ENCODE measurements at places on chromosomes 7 and 10.

- no peak for DNase-seq
These were observed 19.0 kb upstream of the PRTFDC1 start for GRCh38 chr10:24971374-24971773.

- DNase-seq, result no peak
These were observed 191.5 kb downstream of the MGMT start for GRCh38 chr10:129658376-129659072.

DNA sequence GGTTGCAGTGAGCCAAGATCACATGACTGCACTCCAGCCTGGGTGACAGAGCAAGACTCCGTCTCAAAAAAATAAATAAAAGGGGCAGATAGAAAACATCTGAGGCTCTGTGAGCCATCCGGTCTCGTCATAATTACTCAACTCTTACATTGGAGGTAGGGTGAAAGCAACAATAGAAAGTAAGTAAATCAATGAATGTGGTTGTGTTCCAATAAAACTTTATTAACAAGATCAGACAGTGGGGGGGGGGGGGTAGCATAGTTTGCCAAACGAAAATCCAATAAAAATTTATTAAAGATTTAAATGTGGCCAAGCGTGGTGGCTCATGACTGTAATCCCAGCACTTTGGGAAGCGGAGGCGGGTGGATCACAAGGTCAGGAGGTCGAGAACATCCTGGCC is 2.8 kb upstream of the ZFAND4 start:
- DNase-seq, result no peak

DNA sequence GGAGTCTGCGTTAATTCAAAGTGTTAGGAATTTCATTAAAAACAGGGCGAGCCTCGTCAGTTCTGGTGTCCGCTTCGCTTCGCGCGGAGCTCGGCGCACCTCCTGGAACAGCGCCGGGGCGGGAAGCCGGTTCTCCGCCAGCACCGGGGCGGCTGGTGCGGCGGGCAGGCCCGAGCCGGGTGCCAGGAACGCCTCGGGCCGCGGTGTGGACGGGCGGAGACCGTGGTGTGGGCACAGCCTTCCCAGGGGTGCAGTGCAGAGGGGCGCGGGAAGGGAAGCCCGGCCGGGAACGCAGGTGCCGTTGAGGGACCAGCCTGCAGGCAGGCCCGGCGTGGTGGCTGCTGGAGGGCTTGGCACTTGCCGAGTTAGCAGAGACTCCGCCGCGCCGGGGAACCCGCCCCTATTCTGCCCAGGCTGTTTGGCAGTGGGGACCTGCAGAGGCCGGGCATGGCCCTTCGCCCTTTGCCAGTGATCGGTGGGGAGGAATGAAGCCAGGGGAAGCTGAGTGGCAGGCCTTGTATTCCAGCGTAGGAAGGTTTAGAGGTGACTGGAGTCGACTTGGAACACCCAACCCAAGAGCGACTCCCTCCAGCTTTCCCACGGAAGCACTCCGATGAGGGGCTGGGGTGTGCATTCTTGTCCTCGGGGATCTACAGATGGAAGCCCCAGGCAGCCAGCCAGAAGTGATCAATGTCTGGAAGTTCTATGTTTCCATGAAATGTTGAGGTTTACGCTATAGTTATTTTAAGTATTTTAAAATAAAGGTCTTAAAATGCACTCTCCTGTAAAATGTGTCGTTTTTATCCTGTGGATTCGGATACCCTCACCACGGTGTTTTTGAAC is 945 bp upstream of the RHEB start:
- peak; percentile 46 for DNase-seq

DNA sequence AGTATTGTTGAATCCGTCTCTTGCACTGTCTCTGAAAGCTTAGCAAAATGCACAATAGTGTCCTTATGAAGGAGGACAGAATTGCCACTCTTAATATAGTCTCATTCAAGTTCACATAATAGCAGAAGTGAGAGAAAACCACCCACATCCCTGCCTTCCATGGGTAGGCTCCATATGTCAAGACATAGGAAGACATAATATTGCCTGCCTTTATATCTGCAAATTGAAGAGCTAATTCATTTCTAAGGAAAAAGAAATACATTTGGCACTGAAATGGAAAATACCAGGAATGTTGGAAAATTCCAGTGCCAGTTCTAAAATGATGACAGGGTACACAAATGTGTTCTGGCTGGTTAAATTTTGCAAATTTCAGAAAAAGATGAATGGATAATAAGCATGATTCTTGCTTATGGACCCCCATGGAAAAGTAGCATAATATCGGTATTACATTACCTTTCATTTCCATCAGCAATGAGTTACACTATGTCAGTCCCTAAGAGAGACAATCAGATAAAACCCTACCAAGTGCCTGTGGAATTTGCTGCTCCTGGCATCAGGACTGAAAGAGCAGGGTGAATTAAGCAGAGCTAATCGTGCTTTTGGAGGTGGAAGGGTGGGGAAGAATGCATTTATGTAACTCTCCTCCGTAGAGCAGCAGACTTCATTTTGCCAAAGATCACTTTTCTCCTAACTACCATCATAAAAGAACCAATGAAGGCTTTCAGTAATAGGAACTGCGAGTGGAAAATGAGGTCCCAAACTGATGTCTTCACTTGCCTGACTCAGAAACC is 312.6 kb downstream of the FGFR2 start:
- DNase-seq, result no peak

- peak; percentile 71 for DNase-seq
These were observed 53.3 kb downstream of the FHIP2A start for GRCh38 chr10:114874827-114875411.

DNA sequence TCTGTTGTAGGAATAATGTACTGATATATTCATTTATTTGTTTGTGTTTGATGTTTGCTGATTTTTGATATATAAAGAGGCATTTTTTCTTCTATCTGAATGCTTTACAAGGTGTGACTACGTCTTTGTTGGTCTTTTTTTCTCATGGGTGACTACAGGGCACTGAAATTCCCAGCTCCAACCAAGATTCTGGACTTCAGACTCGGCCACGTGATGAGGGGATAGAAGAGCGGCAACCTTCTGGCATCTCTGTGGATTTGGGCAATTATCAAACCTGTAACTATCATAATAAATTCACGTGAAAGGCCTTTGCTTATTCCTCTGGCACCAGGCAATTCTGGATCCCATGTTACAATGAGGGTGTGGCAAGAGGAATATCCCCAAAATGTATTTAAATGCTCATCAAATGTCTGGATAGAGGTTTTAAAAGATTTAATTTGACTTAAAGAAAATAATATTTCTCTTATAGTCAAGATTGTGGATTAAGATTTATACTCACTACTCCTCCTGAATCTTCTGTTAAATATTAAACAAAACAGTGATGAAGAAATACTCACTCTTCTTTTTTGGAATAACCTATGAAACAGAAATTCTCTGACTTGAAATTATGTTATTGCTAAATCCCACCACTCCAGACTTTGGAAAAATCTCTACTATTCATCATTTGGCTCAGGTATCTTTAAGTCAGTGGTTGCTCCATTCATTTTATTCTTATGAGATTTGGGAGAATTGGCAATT is 276.3 kb downstream of the GPR37 start:
- no peak for DNase-seq

DNA sequence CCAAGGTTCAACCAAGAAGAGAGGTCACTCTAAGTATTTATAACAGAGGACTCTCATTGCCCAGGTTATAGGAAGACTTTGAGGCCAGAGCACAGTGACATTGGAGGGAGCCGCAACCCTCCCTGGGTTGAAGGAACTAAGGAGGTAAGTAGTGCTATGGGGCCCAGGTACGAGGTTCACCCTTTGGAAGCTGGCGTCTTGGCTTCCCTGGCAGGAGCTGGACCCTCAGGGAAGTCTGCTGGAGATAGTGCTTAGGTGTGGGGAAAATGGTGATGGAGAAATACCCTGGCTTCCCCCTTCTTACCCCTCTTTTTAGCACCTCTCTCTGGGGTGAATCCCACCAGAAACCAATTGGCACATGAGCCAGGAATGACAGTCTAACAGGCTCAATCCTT is 317.9 kb upstream of the ZNF32 start:
- no peak for DNase-seq

DNA sequence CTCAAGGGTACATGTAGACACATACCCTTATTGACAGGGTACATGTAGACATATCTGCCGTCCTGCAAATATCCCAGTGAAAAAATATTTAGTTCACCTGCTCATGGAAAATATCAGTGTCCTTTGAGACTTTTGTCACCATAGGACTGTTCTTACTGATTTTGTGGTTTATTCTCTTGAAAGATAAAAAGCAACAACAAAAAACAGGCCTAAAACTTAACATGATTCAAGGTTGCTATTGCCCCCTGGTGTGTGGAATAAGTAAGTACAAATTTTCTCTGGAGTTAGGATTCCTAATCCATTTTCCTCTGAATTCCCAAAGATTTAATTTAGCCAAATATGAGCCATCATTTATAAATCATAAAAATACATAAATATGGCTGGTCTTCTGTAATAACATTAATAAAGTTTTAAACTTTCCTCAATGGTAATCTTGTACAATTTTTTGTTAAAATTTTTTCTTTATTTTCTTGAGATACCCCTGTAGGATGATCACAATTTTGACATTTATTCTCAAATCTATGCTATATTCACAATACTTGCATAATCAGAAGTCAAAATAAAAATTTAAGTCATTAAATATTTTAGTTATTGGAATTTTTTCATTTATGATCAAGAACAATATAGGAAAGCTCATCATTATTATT is 741.4 kb upstream of the POT1 start:
- peak; percentile 33 for DNase-seq

DNA sequence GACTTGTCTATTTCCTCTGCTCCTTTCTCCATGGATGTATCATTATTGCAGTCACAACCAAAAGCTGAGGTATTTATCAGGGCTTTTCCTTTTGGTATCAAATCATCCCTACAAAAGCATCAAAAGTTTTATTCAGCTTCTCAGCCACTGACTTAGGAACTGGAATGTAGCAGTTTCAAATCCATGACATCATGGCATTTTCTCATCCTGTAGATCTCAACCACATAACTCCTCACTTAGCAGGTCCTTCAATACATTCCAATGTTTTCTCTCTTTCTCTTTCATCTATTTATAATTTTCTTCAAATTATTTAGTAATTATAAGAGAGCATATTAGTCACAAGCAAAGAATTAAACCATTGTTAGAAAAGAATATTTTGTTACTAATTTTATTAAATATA is 537.4 kb upstream of the SORCS1 start:
- DNase-seq, result no peak

DNA sequence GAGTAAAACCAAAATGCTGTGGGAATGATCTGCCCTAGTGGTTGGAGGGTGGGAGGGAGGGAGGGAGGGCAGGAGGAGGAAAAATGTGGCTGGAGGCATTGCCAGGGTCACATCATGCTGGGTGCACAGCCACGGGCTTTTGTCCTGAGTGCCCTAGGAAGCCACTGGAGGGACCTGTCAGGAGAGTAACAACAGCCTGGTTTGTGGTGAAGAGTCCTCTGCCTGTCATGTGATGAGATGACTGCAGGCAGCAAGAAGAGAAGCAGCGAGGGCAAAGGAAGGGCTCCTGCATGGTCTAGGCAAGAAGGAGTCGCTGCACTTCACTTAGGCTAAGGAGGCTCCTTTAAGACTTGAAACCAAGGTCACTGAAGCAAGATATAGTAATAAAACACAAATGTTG is 65.6 kb downstream of the PKD1L1 start:
- DNase-seq, result no peak

- peak; percentile 16 for DNase-seq
These were observed 25.7 kb downstream of the ZNF503 start for GRCh38 chr10:75375838-75376237.

DNA sequence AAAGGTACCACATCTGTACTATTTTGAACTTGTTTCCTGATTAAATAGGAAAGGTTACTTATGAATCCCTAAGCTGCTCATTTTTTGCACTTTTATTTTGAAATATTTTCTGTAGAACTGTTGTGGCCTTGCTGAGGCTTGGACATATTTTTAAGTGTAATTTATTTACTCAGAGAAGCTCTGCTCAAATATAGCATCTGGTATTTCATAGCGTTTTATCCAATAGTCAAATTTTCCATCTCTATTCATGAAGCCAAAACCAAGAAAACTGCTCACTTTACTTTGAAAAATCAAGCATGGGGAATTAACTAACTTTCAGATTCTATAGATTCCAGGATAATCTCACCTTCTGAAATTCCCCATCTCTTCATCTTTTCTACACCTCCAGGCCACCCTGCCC is 6.6 kb upstream of the FAM3C start:
- DNase-seq, result no peak

- no peak for DNase-seq
These were observed 7.7 kb downstream of the RUNDC3B start for GRCh38 chr7:87635921-87636320.

DNA sequence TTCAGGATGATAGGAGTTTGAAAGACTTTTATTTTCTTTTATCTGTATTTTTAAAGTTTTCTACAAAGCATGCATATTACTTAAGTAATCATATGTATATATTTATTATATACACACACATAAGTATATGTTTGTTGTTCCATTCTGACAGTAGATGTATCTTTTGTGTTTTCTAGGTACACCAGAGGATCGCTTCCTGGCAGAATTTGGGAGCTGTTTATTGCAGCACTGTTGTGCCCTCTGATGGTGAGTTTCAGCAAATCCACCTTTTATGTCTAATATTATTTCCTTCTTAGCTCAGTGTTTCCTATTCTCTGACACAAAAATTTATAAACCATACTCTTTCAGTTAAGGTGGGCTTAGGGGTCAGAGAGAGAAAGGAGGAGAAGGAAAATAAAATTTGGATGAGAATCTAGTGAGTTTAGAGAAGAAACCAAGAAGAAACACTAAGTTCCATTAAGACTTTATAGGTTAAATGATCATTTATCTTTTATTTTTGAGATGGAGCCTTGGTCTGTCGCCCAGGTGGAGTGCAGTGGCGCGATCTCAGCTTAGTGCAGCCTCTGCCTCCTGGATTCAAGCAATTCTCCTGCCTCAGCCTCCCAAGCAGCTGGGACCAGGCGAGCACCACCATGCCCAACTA is 59.2 kb upstream of the OIT3 start:
- DNase-seq, result peak; percentile 87

DNA sequence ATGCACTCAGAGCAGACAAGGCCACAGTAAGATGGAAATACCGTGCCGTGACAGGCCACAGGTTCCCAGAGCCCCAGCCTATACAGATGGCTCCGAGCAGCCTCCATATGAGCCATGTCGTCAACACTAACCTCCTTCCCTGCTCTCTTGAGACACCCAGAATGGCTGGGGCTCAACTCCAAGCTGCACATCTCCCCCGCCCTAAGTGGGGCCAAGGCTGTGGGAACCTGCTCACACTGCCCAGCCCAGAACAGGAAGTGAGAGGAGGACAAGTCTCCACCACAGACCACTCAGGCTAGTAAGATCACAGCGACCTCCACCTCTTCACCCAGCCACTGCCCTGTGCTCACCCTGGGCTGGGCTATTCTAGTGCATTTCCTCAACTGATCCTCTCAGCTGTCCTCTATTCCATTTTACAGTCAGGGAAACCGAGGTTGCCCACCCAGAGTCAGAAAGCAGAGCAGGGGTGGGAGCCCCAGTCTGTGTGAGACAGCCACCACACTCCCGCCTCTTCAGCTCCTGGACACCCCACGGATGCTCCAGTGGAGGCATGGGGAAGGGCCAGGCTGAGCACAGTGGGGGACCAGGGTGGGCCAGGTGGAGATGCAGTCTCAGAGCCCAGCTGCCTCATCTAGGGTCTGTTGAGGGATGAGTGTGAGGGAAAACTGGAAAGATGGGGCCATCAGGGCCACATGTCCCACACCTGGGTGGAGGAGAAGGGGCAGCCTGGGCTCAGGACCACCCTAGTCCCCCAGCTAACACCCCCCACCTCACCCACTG is 11.6 kb downstream of the GRID1 start:
- DNase-seq, result peak; percentile 14

GRCh38 chr7:27156916-27157701 is 634 bp upstream of the HOXA7 start:
- DNase-seq, result no peak
